ENCODE measurements at places on chromosomes 5 and 9.

DNA sequence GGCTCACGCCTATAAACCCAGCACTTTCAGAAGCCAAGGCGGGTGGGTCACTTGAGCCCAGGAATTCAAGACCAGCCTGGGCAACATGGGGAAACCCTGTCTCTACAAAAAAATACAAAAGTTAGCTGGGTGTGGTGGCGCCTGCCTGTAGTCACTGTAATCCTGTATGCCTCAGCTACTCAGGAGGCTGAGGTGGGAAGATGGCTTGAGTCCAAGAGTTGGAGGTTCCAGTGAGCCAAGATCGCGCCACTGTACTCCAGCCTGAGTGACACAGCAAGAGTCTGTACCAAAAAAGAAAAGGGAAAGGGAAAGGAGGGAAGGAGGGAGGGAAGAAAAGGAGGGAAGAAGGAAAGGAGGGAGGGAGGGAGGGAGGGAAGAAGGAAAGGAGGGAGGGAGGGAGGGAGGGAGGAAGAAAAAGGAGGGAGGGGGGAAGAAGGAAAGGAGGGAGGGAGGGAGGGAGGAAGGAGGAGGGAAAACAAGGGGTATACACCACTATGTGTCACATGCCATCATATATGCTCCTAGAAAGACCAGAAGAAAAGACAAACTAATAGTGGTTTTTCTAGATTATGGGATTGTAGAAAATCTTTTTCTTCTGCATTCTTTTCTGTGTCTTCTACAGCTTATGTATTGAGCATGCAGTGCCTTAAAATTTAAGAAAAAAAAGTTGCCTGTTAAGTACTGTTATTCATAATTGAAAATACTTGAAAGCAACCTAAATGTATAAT lies 240.1 kb downstream of the DENND1A start:
- DNase-seq = no peak

GRCh38 chr9:89747596-89747995 lies 142.8 kb downstream of the GADD45G start:
- no peak for DNase-seq

GRCh38 chr5:2698581-2698980 lies 52.9 kb downstream of the IRX2 start:
- no peak for DNase-seq

DNA sequence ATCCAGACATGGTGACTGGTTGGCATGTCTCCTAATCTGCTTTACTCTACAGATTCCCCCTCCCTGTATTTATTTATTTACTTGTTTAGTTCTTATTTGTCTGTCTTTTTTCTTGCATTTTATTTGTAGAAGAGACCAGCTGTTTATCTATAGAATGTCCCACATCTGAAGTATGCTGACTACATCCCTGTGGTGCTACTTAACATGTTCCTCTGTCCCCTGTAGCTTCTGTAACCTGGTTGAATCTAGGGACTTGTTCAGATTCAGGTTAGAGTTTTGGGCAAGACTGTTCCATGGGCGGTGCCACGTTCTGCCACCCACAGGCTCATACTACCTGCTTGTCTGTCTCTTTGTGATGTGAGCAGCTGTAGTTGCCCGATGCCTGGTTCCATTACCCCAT lies 23.5 kb downstream of the DUSP1 start:
- DNase-seq = no peak

DNA sequence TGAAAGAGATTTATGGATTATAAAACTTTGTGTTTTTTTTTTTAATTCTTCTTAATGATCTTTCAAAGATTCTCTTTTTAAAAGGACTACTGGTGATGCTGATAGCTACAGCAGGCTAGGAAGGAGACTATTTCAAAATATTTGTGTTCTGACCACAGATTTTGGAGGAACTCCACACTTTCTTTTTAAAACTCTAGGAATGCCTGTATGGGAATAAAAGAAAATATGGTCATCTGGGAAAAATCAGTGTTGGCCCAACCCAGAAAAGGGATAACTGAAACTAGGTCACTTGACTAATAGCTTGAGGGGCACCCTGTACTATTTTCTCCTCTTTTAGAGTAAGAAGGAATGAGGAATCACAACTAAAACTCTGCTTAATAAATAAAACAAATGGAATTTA lies 97.6 kb upstream of the ADAMTS19 start:
- no peak for DNase-seq
